Prostate gland (tissue), 2 donors: ENCODE measurements at places on chromosomes 2 and 18. TPM values are rescaled to one million over a fixed set of nuclear protein-coding genes. Genes with fewer than 3 reads are reported as not detected.

DNA sequence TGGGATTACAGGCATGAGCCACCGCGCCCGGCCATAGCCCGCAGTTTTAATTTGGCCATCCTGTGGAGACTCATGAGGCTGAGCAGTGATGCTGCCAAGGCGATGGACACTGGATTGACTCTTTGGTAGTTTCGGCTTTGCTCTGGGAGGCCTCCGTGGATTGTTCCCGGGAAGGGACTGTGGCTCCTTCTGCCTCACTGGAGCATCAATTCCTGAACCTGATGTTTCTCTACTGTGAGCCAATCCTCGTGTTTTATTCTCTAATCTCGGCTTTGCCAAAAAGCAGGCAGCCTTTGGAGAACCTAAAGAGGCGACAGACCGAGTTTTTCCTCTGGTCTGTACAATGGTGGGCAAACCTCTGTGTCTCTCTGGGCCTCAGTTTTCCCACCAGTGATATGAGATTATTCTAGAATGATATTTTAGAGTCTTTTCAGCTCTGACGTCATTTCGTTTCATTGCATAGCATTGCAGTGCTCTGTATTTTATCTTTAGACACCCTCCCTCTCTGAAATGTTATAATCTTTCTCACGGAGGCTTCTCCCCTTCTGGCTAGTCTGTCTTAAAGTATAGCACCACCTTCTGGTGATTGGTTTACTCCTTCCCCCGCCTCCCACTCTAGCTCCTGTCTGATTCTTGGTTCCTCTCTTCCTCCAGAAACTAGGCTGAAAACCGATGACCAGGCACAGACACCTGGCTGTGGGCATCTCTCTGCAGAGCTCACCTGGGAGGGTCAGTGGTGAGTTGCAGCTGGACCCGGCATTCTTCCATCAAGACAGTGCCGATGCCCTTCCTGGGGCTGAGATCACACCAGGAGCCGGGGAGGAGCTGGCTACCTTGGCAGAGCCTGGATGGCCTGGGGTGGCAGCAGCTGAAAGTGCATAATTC lies 341.3 kb downstream of the MYCN start:
- no peak overlapping the region for H3K4me3 ChIP-seq
- H3K4me1 ChIP-seq = no peaks in the 10 kb centered on the region
- peak; percentile 21 for DNase-seq
- no peaks in the 10 kb centered on the region for H3K36me3 ChIP-seq

DNA sequence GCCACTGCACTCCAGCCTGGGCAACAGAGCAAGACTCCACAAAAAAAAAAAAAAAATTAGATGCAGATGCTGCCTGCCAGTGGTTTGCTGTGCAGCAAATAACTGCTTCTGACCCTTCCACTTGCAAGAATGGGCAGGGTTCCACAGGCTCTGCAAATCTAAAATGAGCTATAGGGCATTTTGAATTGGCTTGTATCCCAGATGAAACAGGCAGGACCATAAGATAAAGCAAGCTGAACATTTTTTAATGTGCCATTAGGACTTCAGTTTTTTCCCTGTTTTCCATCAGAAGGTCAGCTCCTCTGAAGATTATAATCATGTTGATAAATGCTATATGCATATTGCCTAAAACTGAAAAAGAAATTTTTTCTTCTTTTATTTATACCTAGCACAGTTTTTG lies 15.7 kb upstream of the FZD7 start:
- H3K27ac ChIP-seq = no peak overlapping the region
- H3K4me1 ChIP-seq = no peaks in the 10 kb centered on the region
- no peak for DNase-seq
- no peaks in the 10 kb centered on the region for H3K27me3 ChIP-seq
- no peaks in the 10 kb centered on the region for H3K36me3 ChIP-seq

DNA sequence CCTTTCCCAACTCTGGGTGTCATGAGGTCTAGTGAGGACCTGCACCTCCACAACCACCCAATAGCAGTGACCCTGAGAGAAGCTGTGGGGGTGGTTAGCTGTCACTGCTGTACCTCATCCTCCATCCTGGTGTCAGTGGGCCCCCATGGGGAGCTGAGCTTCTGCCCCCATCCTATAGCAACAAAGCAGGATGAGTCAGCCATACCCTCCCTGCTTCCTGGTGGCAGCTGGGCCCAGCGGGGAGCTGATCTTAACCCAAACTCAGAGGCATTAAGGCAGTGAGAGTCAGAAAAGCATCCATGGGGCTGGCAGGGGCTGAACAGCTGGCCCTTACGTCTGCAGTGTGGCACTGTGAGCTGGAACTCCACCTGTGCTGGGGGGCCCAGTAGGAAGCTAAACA lies 247.8 kb upstream of the HDAC4 start:
- no peak overlapping the region for H3K4me3 ChIP-seq
- no peak overlapping the region for H3K27ac ChIP-seq
- no peaks in the 10 kb centered on the region for H3K36me3 ChIP-seq
- no peak for DNase-seq
- H3K27me3 ChIP-seq = no peaks in the 10 kb centered on the region

- no peaks in the 10 kb centered on the region for H3K4me1 ChIP-seq
- no peak overlapping the region for H3K27ac ChIP-seq
- no peak overlapping the region for H3K4me3 ChIP-seq
These were observed 30.3 kb downstream of the MAIP1 start for GRCh38 chr2:199985625-199986207.

DNA sequence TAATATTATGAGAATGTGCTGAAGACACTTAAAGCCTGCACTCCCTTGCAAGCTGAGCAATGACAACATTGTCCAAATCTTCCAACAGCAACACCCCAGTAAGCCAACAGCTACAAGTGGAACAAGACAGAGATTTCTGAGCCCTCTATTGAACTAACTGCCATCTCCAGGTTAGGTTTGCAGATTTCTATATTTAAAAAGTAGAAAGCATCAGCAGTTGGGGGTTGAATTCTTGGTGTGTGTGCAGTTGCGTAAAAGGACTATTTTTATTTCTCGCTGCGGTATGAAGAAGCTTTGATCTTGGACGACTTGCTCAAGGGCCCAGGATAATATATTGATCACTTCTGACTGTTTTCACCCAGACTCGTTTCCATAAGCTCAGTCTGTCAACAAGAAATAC lies 106.2 kb upstream of the ZFP36L2 start:
- H3K27me3 ChIP-seq = no peaks in the 10 kb centered on the region
- H3K4me3 ChIP-seq = no peak overlapping the region
- H3K4me1 ChIP-seq = peaks cover 10% of the 10 kb centered on the region
- DNase-seq = no peak
- peak overlapping the region; percentile 53 for H3K27ac ChIP-seq
- no peaks in the 10 kb centered on the region for H3K36me3 ChIP-seq

GRCh38 chr18:34720220-34720619 lies 10.1 kb downstream of the DTNA start:
- no peaks in the 10 kb centered on the region for H3K36me3 ChIP-seq
- no peak for DNase-seq
- H3K27ac ChIP-seq = no peak overlapping the region
- no peak overlapping the region for H3K4me3 ChIP-seq

DNA sequence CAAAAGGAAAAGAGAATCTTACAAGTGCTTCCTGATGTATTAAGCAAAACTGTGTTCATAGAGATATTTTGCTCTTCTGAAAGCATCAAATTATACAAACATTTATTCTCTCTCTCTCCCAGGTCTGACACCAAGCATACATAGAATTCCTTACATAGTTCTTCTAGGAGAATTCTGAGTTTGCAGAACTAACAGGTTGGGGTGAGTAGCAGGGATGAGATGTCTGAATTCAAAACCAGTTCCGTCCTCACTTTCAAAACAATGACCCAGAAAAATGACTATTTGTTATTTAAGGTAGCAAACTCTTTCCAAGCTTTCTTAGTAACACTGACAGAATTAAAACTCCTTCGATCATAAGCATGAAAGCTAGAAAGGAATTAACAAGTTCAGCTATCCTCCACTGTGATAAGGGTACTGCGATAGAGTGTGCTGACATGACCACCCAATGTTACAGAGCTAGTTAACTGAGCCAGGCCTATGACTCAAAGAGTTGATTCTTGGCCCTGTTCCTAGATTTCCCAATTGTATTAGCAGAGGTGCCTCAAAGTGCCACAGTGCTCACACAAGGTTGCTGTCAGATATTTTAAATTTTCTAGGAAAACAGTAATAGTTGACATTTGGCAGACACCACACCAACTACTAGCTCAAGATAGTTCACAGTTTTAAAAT lies 85.8 kb upstream of the SETBP1 start:
- DNase-seq = no peak
- H3K27ac ChIP-seq = no peak overlapping the region
- no peaks in the 10 kb centered on the region for H3K36me3 ChIP-seq
- H3K4me1 ChIP-seq = no peaks in the 10 kb centered on the region
- no peak overlapping the region for H3K4me3 ChIP-seq

DNA sequence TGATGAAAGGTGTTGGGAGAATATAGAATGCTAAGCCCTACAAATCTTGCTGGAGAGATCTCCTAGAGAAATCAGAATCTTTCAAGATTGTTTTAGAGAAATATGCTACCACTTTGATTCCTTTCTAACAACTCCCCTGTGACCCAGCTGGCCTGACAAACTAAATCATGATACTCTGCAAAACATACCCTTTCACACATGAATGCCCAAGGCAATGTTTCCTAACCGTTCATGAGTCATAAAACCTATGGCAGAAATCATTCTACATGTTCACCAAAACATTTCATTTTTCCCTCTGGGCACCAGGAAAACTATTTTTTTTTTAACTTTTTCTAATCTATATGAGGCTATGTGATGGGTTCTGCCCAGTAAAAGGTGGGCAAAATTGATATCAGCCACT lies 77.8 kb upstream of the SETBP1 start:
- H3K4me3 ChIP-seq = no peak overlapping the region
- no peaks in the 10 kb centered on the region for H3K36me3 ChIP-seq
- no peak for DNase-seq
- H3K27ac ChIP-seq = no peak overlapping the region
- H3K4me1 ChIP-seq = no peaks in the 10 kb centered on the region

- DNase-seq = no peak
- no peaks in the 10 kb centered on the region for H3K4me1 ChIP-seq
- no peak overlapping the region for H3K4me3 ChIP-seq
These were observed 32.2 kb downstream of the MAPRE2 start for GRCh38 chr18:35073186-35074105.

- DNase-seq = no peak
- peaks cover 19% of the 10 kb centered on the region for H3K4me1 ChIP-seq
- no peak overlapping the region for H3K4me3 ChIP-seq
- H3K36me3 ChIP-seq = no peaks in the 10 kb centered on the region
- no peaks in the 10 kb centered on the region for H3K27me3 ChIP-seq
These were observed 124.4 kb downstream of the ARL4C start for GRCh38 chr2:234372506-234372905.

Gene SLC38A11
- 2.8 TPM for total RNA-seq

Gene L3MBTL4
- total RNA-seq = 20.5 TPM
